ENCODE measurements at places on chromosomes 5 and 9.

DNA sequence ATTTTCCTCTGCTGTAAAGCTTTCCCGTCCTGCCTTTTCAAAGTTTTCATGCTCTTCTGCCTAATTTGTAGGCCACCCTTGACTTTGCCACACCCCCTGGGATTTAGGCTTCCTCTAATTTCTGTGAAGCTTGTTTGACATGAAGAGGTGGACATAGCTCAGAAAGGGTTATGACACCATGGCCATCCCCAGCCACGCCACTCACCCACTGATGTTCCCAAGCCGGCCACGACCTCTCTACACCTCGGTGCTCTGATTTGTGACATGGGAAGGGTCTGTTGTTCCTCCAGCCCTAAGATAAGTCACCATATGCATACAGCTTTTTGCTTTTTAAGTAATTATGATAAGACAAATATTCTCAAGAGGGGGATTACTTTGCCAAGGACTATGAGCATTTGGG lies 139.5 kb downstream of the BARX1 start:
- no peak for DNase-seq

DNA sequence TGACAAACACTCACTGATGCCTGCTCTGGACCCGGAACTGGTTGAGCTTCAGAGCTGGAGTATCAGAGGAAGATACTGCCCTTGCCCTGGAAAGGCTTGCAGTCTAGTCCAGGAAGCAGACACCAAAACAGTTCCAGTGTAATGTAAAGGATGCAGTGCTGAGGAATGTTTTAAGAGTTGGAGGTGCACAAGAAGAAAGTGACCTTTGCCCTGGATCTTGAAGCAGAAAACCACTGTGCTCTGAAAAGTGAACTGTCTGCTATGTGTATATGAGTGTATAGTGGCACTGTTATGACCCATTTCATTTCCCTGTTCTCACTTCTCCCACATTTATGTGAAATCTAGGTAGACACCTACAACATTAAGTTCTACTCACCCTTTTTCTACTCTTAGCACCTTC lies 2.1 kb downstream of the ZNF346 start:
- DNase-seq = no peak

DNA sequence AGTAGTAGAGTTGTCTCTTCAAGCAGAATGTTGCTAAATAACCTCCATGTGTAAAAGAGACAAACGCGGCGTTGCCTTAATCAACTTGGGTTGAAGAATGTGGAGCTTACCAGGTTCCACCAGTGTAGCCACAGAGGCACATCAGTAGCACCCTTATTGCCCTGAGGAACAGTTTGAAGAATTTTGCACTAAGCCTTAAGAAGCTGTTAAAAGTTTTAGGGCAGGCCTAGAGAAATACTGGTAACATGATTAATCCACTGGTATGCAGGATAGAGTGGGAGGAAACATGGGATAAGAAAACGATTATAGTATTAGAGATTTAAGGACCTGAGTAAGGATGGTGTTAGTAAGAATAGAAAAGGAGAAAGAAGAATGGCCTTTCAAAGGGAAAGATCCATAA lies 100.6 kb downstream of the ZCCHC7 start:
- DNase-seq = no peak

GRCh38 chr5:15501091-15501791 lies 1.3 kb downstream of the FBXL7 start:
- DNase-seq = no peak

- no peak for DNase-seq
Observed at GRCh38 chr5:170339780-170340167, 42.2 kb upstream of the LCP2 start.

GRCh38 chr9:4301296-4301695 lies 1.4 kb upstream of the GLIS3 start:
- no peak for DNase-seq
